ENCODE measurements at places on chromosomes 3 and 15. TPM values are rescaled to one million over a fixed set of nuclear protein-coding genes. Genes with fewer than 3 reads are reported as not detected.

Gene TIMP4
- 16.1 TPM for total RNA-seq

Gene FBLN2
- total RNA-seq = 24.9 TPM

Gene TMEM158
- total RNA-seq = 16.9 TPM

Gene C3orf49
- total RNA-seq = not detected

Gene IFT80
- 41.9 TPM for total RNA-seq

Gene ZNF660
- 6.1 TPM for total RNA-seq

Gene CCDC9B
- total RNA-seq = 1.2 TPM

Gene CRYBG3
- 6.3 TPM for total RNA-seq

Gene FBXL22
- not detected for total RNA-seq

Gene PRICKLE2
- 12.5 TPM for total RNA-seq

Gene LRRC2
- 7.1 TPM for total RNA-seq

Gene ADAMTS7
- 52.7 TPM for total RNA-seq

Gene ASB14
- not detected for total RNA-seq

- no peak for DNase-seq
Observed at GRCh38 chr3:11389386-11390268, 117.4 kb downstream of the ATG7 start.

GRCh38 chr3:11001020-11001657 lies 8.6 kb downstream of the SLC6A1 start:
- DNase-seq = peak; percentile 36

GRCh38 chr3:128917291-128917690 lies 37.9 kb downstream of the ACAD9 start:
- no peak for DNase-seq

GRCh38 chr3:35393901-35394799 lies 245.2 kb upstream of the ARPP21 start:
- peak; percentile 5 for DNase-seq

DNA sequence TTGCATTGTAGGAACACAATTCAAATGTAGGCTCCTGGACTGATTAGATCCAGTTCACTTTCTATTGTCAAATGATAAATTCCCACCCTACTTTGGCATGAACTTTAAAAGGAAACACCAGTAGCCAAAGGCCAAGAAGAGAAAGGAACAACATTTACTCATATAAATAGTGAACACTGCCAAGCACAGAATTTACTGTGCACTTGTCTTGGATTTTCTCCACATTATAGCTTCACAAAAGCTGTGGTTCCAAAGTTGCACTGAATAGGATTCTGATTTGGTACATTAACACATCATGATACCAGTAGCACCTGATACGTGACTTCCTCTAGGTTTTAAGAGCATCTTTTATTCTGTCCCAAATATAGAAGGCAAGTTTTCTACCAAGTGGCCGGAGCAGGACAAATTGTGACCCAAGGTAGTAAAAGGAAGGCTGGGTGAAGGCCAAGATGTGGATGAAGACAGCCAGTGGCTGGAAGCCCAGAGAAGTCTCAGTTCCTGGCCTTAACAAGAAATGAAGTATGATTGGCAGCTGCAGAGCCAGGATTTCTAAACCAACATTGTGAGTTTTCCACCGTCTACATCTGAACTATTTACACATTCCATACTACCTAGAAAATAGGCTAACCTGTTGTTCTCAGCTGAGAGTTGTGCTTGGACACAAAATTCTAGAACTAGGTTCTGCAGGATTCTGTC lies 206.7 kb downstream of the THRB start:
- no peak for DNase-seq

DNA sequence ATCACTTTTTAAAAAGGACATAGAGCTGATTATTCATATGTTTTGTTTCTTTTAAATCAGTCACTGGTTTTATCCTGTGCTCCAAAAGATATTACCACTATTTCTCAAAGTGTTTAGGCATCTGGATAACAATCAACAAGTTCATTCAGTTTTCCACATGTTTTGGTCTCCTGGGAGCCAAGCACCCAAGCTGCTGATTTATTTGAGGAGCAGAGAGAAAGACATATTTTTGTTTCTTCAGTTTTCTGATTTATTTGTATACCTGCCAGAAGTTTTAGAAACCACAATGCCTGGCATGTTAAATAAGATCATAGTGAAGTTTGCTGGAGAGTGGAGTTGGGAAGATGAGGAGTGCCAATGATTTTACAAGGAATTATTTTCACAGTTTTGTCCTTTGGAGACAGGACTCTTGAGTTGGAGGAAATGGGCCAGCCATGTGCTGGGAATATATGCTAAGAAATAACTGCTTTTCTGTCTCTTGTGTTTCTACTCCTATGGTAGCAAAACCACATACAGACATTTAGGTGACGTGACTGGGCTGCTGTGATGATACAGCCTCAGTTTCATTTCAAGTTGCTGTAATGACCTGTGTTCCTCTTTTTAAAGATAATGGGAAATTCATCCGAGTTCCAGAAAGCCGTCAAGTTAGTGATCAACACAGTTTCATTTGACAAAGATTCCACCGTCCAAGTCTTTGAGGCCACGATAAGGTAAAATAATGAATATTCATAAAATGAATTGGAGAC lies 11.7 kb downstream of the EDEM1 start:
- no peak for DNase-seq

DNA sequence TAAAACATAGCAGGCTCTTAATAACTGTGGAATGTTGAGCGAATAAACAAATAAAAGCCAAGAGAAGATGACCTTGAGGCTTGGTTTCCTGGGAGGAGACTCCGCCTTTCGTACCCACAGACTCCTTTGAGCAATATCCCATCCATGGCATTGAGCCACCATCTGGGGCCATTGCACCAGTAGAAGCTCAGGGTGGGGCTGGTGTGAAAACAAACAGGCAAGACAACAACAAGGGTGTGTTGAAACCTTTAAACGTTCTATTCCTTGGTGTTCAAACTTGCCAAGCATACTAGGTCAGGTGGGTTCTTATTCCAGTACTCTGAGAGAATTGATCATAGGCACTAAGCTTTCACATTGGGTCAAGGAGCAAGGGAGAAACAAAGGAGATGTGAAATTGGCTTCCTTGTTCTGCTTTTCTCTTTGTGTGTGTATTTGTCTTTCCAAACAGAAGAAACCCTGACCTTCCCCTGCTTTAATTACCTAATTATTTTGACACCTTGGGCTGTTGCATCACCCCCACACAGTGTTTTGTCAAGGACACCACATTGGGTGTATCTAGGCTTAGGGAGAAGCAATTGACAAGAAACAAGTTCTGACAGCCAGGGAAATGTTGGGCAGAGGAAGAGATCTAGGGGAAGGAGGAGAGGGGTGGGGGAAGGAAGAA lies 105.1 kb upstream of the BCL6 start:
- DNase-seq = no peak

DNA sequence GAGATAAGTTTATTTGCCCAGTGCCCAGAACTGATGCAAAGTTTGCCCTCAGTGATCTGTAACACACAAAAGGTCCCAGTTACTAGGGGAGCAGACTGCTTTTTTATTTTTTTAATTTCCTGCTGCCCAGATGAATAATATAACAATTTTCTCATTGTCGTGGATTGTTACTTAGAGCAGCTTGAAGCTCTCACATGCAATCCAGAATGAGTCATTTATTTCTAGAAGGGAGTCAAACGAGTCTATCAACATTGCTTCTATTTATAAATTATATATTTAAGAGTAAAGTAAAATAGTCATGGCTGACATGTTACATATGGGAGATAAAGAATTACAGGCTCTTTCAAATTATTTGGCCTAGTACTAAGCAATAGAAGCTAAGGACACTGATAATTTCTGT lies 41.3 kb downstream of the MEIS2 start:
- DNase-seq = no peak

GRCh38 chr3:46860017-46860809 lies 3.0 kb downstream of the MYL3 start:
- DNase-seq = peak; percentile 61

DNA sequence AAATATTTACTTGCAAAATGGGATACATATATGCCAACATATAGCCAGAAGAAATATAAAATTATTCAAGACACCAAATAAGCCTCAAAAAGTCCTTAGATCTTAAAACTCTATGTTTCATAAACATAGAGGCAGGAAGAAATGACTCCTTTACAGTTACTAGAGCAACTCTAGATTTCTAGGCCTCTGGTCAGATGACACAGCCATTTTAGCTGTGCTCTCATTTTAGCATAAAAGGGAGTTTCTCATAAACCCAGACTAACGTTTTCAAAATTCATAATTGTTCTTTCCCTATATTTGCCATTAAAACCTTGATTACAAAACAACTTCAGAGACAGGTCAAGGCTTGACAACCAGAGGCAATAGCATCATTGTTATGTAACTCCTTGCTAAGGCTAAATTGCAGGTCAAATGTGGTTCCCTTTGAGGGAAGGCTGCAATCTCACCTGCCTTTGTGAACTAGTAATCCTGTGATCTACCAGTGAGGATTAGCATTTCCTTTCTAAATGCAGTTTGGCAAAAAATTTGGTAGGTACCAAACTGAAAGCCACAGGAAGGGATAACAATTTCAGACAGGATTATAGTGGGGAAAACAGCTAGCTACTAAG lies 8.2 kb downstream of the THOC7 start:
- DNase-seq = peak; percentile 75

DNA sequence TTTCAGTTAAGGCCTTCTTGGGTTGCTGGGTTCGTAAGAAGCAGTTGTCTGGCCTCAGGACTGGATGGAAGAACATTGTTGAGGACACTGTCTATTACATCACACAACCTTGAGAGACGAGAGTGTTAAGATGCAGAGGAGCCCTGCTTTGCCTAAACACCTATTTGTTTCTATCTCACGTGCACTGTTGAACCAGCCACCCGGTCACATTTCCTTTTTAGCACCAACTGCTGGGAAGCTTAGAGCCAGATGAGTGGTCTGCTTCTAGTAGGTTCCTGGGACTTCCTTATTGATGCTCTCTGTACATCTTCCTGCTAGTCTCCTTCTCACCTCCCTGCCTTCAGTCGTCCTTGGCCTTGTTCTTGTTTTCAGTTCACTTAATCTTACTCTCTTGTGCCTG lies 22.3 kb downstream of the CAND2 start:
- DNase-seq = no peak

DNA sequence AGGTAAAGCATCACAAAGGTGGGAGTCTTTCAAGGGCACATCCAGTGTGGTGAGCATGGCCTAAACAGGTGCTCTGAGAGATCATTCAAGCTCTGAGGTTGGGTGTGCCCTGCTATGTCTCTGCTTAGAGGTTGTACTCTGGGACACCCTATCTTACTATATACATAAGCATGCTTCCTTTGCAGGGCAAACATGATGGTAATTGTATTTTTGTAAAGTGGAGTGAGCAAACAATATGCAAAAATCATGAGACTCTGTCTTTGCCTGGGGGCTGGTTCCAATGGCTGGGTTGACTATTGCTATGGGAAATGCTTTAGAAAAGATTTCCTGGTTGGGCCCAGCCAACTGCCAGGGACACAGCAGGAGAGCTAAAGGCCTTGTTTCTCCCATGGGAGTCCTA lies 315.1 kb upstream of the TLE3 start:
- no peak for DNase-seq

GRCh38 chr3:32045091-32045915 lies 61.1 kb upstream of the GPD1L start:
- peak; percentile 70 for DNase-seq

GRCh38 chr3:63538919-63539318 lies 113.6 kb upstream of the SNTN start:
- DNase-seq = no peak

GRCh38 chr3:399647-400046 lies 203.1 kb downstream of the CHL1 start:
- DNase-seq = no peak

- DNase-seq = no peak
Observed at GRCh38 chr15:39745415-39745814, 37.2 kb downstream of the FSIP1 start.

GRCh38 chr3:61572879-61573278 lies 11.5 kb downstream of the PTPRG start:
- DNase-seq = no peak

DNA sequence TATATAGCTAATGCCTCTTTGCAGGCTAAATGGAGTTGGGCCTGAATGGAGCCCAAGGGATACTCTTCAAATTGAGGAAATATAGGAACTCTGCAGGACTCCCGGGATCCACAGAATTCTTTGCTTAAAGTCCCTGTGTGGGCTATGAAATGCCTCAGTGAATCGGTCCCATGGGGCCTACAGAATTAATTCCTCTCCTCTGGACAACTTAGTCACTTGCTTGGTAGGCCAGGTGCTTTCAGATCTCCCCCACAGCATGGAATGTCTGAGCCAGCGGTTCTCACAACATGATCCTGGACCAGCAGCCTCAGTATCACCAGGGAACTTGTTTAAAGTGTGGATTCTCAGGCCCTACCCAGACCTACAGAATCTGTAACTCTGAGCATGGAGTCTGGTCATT lies 15.1 kb upstream of the PRICKLE2 start:
- no peak for DNase-seq

DNA sequence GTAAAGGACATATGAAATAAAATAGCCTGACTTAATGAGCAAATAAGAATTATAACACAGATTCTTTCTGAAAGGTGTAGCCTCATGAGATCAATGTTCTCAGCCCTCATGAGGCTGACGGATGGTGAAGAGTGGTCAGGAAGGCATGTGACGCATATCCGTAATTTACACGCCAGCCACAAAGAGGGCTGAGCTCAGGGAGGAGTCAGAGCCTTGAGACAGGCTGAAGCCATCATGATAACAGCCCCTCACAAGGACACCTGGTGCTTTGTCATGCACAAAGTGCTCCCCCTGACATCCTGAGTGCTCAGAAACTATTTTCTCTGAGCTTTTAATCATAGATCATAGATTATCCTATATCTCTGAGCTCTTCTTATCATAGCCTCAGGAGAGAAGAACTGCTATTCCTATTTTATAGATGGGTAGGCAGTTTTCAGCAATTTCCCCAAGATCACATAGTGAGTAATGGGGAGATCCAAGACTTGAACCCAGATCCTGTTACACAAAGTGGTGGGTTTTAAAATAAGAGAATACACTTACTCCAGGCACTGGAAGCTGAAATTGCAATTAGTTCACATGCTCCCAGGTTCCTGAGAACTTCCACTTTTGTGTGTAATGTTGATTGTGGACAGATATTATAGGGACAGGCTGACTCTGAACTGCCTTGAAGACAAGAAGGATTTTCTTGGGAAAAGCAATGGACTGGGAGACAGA lies 267.1 kb downstream of the RPLP1 start:
- DNase-seq = no peak

- DNase-seq = peak; percentile 88
Observed at GRCh38 chr15:45378149-45378912, at the start of gene GATM. TSS of gene GATM (minus strand) at chr15:45378544. CDS start at chr15:45378453, 91 bp downstream.

GRCh38 chr3:46462111-46462510 lies 2.6 kb downstream of the LTF start:
- peak; percentile 64 for DNase-seq

DNA sequence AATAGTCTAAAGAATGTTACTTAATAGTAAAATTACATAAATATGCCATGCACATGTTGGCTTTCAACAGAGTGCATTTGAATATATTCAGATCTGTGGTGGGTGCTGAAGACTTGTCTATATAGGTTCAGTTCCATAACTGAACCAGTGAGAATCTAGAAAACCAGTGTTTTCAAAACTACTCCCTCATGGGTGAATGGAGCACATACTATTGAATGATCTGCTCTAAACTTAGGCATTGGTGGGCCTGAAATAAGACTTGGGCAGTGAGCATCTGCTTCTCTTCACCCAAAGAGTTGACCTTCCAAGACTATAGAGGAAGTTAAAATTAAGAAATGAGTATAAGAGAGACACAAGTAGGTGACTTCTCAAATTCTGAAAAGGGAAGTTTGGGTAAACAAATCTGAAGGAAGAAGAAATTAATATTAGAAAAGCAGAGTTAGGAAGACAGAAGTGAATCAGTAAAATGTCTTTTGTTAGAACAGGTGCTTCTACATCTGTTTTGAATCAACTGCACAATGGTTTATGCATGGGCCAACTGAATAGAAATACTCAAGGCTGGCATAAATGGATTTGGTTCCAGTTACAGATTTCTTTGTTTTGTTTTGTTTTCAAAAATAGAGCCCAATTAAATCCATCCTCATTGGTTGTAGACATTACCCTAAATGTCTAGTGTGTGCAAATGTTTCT lies 19.3 kb downstream of the ALCAM start:
- DNase-seq = no peak

Data from GM23338 (cell line).